Renal cortical epithelial cell (primary cell): ENCODE measurements at places on chromosomes 3 and 15.

GRCh38 chr15:54681584-54681983 is 515.2 kb downstream of the RSL24D1 start:
- DNase-seq, result no peak

- DNase-seq, result peak; percentile 34
These were observed 326.3 kb downstream of the ARRDC4 start for GRCh38 chr15:98286831-98287230.

DNA sequence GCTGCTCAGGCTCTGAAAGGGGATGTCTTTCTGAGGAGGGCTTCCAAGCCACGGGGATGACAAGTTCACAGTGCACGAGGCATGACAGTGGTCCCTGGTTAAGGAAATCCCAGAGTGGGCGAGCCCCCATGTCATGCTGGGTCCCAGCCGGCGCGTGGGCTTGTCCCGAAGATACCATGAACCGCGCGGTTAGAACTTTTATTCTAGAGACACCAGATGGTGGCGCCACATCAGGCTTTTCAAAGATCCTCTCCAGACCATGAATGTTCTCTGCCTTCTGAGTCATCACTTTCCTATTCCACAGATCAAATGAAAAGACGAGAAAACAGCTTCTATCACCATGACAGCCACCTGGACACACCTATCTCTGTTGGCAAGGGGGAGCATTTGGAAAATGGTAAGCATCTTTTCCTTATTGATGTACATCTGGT is 227.8 kb upstream of the LYSMD4 start:
- DNase-seq, result peak; percentile 50

GRCh38 chr3:131793870-131794269 is 240.9 kb downstream of the CPNE4 start:
- no peak for DNase-seq

- peak; percentile 88 for DNase-seq
These were observed 129.2 kb upstream of the CBLB start for GRCh38 chr3:105997800-105998526.

DNA sequence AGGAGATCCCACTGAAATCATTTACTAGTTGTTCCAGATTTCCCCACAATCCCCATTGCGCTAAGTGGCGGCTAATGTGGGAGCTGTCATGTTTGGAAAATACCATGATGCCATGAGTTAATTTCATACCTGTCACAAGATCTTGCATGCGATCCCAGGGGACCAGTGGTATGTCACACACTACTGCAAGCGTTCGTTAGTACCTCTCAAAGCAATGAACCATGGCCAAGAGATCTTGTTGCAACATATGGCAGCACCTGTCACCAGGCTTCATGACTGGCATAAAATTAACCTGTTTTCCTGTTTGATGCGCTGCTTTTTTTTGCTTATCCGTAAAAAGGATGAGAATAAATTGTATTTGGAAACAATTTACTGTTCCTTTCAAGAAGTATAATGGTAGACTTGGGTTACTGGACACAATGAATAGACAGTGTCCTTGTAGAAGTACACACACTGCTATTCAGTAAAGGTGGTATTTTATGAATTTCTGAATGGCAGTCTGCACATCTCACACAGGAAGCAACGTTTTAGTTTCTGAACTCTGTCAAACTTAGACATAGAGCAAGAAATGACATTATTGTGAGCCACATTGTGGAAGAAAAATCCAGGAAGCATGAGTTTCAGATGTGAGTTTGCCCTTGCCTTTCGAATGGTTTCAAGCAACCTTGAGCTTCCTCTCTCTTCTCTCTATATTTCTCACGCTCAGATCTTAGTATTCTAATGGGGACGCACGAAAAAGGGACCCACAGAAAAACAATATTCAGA is 81.9 kb downstream of the CHL1 start:
- DNase-seq, result no peak

- DNase-seq, result no peak
These were observed 370.1 kb upstream of the ONECUT1 start for GRCh38 chr15:53160092-53160704.
